ENCODE measurements at places on chromosomes 7 and 10. TPM values are rescaled to one million over a fixed set of nuclear protein-coding genes. Genes with fewer than 3 reads are reported as not detected.

CRYGN gene
- not detected for total RNA-seq

TMEM213 gene
- total RNA-seq, result not detected

CALML3 gene
- total RNA-seq, result not detected

OR2A42 gene
- total RNA-seq, result not detected

HTR5A gene
- not detected for total RNA-seq

PON3 gene
- total RNA-seq, result 2.6 TPM

PTN gene
- not detected for total RNA-seq

OR2A7 gene
- 8.1 TPM for total RNA-seq

C7orf57 gene
- total RNA-seq, result 0.15 TPM

DNA sequence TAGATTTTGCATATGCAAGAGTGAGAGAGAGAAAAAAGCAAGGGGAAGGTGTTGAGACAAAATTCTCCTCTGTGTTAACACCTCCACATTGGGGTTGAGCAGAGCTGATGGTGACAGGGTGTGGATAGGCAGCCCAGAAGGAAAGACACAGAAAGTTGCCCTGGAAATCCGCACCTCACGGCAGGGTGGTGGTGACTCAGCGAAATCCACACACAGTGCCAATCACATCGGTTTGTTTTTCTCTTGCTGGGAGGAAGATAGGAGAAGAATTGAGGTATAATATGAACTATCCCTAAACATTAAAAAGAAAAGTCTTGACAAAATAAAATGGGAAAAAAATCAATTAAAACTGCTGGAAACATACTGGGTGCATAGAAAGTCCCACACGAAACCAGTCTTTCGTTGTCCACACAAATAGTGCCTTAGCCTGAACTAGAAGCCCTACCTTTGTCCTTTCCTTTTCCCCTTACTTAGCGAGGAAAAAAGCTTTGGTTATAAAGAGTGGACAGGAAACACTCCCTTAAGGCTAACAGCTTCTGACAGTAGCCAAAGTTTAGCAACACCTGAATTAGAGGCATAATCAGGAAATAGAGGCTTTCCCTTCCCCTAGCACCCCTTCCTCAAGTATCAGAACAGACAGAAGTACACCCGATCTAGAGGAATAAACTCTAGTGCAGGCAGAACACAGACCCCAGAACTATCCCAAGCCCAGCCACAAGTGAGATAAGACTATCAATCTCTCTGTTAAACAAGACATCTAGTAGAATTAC, 39.2 kb upstream of the DNAJC1 start:
- no peaks in the 10 kb centered on the region for H3K27me3 ChIP-seq
- H3K27ac ChIP-seq, result peak overlapping the region; percentile 44
- peak; percentile 33 for DNase-seq
- H3K4me3 ChIP-seq, result peak overlapping the region; percentile 54

- H3K36me3 ChIP-seq, result no peaks in the 10 kb centered on the region
- H3K4me3 ChIP-seq, result no peak overlapping the region
- no peak for DNase-seq
- H3K4me1 ChIP-seq, result no peaks in the 10 kb centered on the region
Measured at GRCh38 chr10:84542522-84543490, 214.4 kb downstream of the CCSER2 start.

DNA sequence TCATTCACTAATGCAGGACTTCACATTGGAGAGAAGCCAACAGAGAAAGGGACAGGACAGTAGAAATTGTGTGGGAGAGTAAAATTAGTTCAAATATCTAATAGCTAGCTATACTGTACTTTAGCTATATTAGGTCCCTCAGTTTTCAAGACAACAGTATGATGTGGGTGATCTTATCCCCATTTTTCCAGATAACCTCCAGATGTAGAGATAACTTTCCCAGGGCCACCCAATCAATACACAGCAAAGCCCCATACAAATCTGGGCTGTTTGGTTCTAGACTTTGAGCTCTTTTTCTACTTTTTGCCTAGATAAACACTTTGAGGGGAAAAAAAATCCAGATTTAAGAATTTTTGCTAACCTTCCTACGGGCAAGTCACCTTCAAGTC, 482 bp upstream of the CLDN12 start:
- peaks cover 3% of the 10 kb centered on the region for H3K4me1 ChIP-seq
- H3K36me3 ChIP-seq, result peaks cover 8% of the 10 kb centered on the region
- H3K4me3 ChIP-seq, result peak overlapping the region; percentile 63
- no peak for DNase-seq

- H3K36me3 ChIP-seq, result no peaks in the 10 kb centered on the region
- no peaks in the 10 kb centered on the region for H3K4me1 ChIP-seq
- DNase-seq, result no peak
- no peak overlapping the region for H3K27ac ChIP-seq
- H3K27me3 ChIP-seq, result peaks cover 77% of the 10 kb centered on the region
Measured at GRCh38 chr10:128560993-128561392, 434.8 kb upstream of the MKI67 start.

GRCh38 chr7:143931739-143932138, 3.3 kb upstream of the OR2F2 start:
- no peaks in the 10 kb centered on the region for H3K36me3 ChIP-seq
- no peaks in the 10 kb centered on the region for H3K27me3 ChIP-seq
- no peak overlapping the region for H3K27ac ChIP-seq
- no peaks in the 10 kb centered on the region for H3K4me1 ChIP-seq
- H3K4me3 ChIP-seq, result no peak overlapping the region
- no peak for DNase-seq

GRCh38 chr7:132130497-132130896, 445.8 kb downstream of the PLXNA4 start:
- no peaks in the 10 kb centered on the region for H3K36me3 ChIP-seq
- peaks cover 40% of the 10 kb centered on the region for H3K27me3 ChIP-seq
- DNase-seq, result no peak
- no peak overlapping the region for H3K4me3 ChIP-seq

DNA sequence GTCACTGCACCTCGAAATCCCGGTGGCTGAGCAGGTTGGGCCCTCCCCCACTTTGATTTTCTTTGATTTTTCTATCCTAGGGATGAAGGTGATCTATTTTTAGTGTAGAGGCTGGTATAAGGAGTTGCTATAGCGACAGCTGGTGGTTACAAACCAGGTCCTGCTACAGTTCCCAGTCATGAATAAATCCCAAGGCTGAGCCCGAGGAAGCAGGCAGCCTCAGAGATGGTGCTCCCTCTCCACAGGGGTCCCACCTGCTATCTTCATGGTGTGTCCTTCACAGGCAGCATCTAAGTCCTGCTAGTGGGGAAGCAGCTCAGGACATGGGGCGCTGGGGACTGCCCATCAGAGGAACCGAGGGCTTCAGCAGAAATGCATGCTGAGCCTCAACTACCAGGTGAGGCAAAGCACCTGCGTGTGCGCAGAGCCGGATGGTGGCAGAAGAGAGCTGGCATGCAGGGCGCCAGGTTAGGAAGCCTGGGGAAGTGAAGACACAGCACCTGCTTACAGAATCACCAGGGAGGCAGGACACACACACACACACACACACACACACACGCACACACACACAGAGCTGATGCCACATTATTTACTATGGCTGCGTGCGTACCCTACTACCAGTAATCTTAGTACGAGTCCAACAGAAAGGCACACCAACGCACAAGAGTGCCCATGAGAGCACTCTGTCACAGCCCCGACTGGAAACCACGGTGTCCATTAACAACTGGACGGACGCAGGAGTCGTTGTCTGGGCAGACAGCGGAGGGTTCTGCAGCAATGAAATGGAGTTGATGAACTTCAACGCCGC, 150.9 kb downstream of the PRKAG2 start:
- no peak overlapping the region for H3K4me3 ChIP-seq
- no peak overlapping the region for H3K27ac ChIP-seq
- DNase-seq, result no peak
- H3K27me3 ChIP-seq, result no peaks in the 10 kb centered on the region
- H3K36me3 ChIP-seq, result no peaks in the 10 kb centered on the region

GRCh38 chr10:122856902-122857301, 11.2 kb upstream of the CUZD1 start:
- no peak overlapping the region for H3K27ac ChIP-seq
- no peak for DNase-seq
- H3K27me3 ChIP-seq, result peaks cover 30% of the 10 kb centered on the region
- H3K4me3 ChIP-seq, result no peak overlapping the region
- H3K36me3 ChIP-seq, result no peaks in the 10 kb centered on the region

GRCh38 chr10:61195211-61195610, 251.2 kb upstream of the RHOBTB1 start:
- H3K27ac ChIP-seq, result no peak overlapping the region
- no peak for DNase-seq
- no peaks in the 10 kb centered on the region for H3K36me3 ChIP-seq
- no peaks in the 10 kb centered on the region for H3K27me3 ChIP-seq

- H3K27me3 ChIP-seq, result no peaks in the 10 kb centered on the region
- no peak overlapping the region for H3K4me3 ChIP-seq
- H3K36me3 ChIP-seq, result no peaks in the 10 kb centered on the region
- H3K27ac ChIP-seq, result no peak overlapping the region
- no peak for DNase-seq
- H3K4me1 ChIP-seq, result no peaks in the 10 kb centered on the region
Measured at GRCh38 chr10:114261076-114261475, 22.0 kb downstream of the VWA2 start.

DNA sequence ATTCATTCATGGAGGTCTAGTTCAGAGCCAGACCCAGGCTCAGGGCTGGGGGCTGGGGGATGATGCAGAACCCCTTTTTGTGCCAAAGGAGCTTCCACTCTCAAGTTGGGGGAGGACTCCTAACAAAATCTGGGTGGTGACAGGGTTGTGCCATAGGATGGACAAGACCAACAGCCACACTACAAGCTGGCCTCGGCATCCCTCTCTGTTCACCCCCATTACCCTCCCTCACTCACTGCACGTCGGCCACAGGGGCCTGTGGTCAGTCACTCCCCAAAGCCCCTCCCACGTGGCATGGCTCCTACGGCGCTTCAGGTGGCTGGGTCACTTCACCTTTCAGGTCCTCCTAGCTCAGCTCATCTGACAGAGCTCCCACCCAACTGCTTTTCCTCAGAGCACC, 348.7 kb upstream of the ZMIZ1 start:
- no peak overlapping the region for H3K27ac ChIP-seq

DNA sequence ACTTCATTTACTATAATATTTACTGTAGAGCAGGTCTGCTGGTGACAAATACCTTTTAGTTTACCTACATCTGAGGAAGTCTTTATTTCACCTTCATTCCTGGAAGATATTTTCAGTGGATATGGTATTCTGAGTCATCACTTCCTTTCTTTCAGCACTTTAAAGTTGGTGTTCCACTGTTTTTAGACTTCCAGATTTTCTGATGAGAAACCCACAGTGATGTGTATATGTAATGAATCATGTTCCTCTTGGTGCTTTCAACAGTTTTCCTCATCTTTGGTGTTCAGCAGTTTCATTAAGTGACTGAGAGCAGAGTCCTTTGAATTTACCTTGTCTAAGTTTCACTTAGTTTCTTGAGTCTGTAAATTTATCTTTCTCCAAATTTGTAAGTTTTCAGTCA, 36.4 kb downstream of the COPG2 start:
- no peaks in the 10 kb centered on the region for H3K4me1 ChIP-seq
- H3K4me3 ChIP-seq, result no peak overlapping the region
- peak; percentile 26 for DNase-seq
- no peaks in the 10 kb centered on the region for H3K27me3 ChIP-seq
- no peaks in the 10 kb centered on the region for H3K36me3 ChIP-seq

GRCh38 chr7:51067757-51068156, 248.9 kb downstream of the COBL start:
- no peaks in the 10 kb centered on the region for H3K36me3 ChIP-seq
- H3K27ac ChIP-seq, result no peak overlapping the region
- H3K4me3 ChIP-seq, result no peak overlapping the region
- H3K27me3 ChIP-seq, result no peaks in the 10 kb centered on the region

- H3K36me3 ChIP-seq, result no peaks in the 10 kb centered on the region
- no peak for DNase-seq
- no peak overlapping the region for H3K4me3 ChIP-seq
- no peaks in the 10 kb centered on the region for H3K4me1 ChIP-seq
Measured at GRCh38 chr7:2169923-2170575, 62.7 kb downstream of the MAD1L1 start.

All from HCT116 (cell line).